ENCODE measurements at places on chromosomes 11 and 22.

DNA sequence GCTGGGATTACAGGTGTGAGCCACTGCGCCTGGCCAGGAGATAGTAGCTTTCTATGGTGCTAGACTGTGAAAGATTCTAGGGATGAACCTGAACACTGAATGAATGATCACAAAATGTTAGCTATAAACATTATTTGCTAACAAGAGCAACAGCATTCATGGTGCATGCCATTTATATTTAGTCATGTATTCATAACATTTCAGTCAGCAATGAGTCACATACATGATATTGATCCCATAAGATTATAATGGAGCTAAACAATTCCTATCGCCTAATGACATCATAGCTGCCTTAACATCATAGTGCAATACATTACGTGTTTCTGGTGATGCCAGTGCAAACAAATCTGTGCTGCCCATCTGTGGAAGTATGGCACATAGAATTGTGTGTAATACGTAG is 164.1 kb downstream of the ARHGAP42 start:
- no peak for DNase-seq

GRCh38 chr11:35098855-35099254 is 40.1 kb upstream of the CD44 start:
- no peak for DNase-seq

- DNase-seq, result no peak
These were observed 6.2 kb downstream of the MS4A10 start for GRCh38 chr11:60791153-60791933.

- DNase-seq, result no peak
These were observed 935 bp downstream of the TRIM68 start for GRCh38 chr11:4607096-4607495.

DNA sequence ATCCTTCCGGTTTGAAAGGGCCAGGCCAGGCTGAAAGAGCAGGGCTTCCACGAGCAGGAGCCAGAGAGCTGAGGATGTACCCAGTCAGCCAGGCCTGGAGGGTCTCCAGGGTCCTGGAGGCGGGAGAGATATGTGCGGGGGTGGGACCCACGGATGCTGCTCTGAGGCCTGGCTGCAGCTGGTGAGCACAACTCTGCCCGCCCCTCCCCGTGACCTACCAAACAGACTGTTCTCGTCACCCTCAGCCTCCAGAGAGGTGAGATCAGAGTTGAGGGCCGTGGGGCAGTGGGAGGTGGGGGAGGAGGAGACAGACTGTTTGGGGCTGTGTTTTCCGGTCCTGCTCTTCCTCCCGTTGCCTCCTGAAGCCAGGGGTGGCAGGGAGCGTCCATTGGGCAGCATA is 42.2 kb downstream of the TRIOBP start:
- no peak for DNase-seq

DNA sequence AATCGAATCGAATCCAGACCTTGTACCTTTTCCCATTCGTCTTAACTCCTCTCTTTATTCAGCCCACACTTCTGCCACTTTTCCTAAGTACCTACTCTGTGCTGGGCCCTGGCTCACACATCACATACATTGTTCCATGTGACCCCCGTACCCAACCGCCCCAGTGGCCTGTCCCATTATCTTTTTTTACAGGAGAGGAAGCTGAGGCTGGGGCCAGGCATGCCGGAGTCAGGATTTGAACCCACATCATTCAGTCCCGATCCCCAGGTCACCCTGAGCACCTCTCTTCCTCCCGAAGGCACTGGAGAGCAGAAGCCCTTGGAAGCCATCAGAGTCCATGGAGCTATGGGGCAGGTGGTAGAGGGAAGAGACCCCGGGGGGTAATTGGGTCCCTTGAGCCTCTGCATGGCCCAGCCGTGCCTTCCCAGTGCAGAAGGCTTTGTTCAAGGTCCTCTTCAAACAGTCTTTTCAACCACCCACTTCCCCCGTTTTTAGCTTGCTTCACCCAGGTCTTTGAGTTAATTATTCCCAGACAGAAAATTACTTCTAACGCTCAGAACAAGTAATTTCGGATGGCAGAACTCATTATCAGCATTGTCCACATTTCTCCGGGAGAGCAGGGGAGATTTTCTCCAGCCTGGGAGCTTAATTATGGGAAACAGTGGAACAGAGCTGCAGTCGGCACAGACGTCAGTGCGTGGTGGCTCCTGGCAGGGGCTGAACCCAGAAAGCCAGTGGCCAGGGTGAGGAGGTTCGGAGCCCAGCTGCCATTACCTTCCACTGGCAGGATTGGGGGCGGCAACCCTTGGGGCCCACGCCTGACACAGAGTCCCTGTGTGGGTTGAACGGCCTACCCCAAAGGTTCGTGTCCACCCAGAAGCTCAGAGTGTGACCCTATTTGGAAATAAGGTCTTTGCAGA is 82.4 kb upstream of the RTL6 start:
- no peak for DNase-seq

GRCh38 chr22:24289114-24289513 is 18.5 kb downstream of the SPECC1L start:
- DNase-seq, result no peak

- no peak for DNase-seq
These were observed 1157.5 kb upstream of the RAG2 start for GRCh38 chr11:37755521-37755920.

DNA sequence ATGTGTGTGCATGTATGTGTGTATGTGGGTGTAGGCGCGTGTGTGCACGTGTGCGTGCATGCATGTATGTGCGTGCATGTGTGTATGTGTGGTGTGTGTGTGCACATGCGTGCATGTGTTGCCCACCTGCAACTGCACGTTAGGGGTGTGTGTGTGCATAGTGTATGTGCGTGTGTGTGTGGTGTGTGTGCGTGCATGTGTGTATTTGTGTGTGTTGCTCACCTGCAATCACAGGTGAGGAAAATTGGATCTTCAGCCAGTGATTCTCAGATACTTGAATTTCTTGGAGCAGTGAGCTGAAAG is 54.3 kb downstream of the ST14 start:
- no peak for DNase-seq

- DNase-seq, result no peak
These were observed 72.3 kb downstream of the RSF1 start for GRCh38 chr11:77748266-77748665.

- DNase-seq, result no peak
These were observed 252.1 kb downstream of the DDX10 start for GRCh38 chr11:108916935-108917334.

GRCh38 chr11:61873588-61874376 is 17.6 kb downstream of the FADS3 start:
- DNase-seq, result no peak

DNA sequence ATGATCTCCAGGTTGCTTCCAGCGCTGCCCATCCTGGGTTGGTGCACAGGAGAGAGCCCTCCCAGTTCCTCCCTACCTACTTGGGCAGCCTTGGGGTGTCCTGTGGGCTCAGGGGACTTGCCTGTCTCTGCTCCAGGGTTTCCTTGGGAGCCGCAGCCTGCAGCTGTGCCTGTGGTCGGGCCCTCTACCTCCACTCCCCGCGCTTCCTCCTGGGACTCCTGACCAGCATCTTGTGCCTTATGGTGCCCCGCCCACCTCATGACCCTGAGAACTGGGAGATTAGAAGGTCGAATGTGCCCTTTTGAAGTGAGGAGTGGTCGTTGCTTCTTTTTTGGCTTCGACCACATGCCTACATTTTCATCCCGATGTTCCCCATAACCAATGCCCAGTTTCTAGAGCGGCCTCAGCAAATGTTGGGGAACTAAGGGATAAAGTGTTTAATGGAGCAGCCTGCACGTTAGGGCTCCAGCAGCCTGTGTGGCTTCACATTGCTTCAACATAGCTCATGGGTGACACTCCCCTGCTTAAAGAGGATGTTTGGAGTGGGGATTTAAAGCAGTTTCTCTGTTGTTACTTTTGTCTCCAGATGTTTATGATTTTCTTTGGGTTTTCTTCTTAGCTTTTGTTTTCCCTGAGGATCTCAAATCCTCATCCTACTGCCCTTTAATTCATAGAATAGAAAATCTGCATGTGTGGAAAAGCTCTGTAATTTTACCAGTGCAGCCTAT is 248.8 kb downstream of the TBC1D22A start:
- DNase-seq, result no peak

GRCh38 chr11:2139123-2139521 is at the start of gene IGF2:
TSS of gene IGF2 (minus strand) at chr11:2139389. CDS start at chr11:2135523, 3,866 bp downstream.
- no peak for DNase-seq

DNA sequence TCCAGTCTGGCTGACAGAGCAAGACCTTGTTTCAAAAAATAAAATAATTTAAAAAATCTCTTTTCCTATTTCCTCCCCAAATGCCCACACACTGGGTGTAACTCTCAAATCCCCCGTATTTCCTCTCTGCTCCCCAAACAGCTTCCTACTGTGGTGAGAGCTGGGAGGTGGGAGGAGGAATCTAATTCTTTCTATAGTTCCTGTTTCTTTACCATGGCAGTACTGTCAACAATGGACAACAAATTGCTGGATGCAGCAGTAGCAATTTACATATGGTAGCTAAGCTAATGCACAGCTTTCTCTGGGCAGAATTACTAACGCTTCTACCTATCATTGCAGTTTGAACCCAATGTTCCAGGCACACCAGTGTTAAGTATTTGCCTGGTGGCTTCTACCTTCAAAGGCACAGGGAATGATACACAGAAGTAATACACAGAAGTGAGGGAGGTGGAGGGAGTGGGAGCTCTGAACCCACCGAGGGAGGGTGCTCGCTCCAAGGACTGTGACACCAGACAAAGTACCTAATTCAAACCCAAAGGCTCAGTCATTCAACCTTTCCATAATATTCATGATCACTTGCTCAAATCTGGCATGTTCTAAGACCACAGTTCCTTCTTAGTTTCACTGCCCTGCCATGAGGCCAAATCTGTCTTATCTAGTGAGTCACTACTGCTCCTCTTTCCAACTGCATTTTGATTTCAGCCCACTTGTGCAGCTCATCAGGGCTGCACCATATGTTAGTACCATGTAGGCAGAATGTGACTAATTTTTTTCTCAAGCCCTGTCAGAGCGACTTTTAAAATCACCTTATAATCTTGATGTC is 37.9 kb downstream of the CELF1 start:
- no peak for DNase-seq

DNA sequence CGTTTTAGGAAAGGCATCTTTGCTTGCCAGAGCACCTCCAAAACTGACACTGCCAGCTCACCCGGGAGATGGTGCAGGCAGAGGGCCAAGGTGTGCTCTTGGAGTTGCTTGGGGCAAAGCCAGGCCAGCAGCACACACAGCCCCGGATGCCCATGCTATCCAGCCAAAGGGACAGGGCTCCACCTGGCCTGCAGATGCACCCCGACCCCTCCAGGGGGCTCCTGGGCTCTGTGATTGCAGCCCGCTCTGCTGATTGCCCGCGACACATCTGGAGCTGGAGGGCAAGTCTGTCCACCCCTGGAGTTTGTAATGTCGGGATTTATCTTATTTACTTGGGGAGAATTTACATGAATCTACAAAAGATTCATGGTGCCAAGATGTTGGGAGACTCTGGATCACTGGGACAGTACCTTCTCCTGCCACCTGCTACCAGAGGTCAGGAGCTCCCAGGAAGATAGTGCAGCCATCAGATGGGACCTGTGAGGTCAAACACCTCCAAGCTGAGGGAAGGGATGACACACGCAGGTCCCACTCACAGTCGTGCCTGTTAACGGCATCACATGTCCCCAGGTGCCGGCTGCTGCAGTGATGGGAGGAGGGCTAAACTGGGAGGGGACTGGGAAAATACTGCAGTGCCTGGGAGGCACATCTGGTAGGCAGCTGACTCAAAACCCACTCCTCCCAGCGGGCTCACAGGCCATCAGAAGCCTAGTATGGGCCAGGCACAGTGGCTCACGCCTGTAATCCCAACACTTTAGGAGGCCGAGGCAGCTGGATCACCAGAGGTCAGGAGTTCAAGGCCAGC is 17.2 kb downstream of the CBX7 start:
- DNase-seq, result no peak

DNA sequence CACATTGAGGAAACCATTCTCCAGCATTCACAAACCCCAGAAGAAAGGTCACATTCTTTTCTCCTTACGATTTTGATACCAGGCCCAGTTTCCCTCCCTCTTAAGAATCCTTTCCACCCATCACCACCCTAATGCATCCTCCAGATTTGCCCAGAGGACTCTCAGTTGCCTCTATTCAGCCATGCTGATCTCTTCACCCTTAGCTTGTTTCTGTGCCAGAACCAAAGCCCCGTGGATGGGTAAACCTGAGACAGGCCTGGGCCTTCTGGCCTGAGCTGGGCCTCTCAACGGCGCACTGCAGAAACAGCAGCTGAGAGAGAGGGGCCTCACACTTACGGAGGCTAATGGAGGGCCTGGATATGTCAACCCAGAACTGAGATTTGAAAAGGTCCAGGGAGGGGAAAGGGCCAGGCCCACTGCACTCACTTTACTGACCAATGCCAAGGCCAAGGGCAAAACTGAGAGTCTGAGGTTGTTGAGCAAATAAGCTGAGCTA is 32.2 kb upstream of the OAF start:
- DNase-seq, result no peak

- no peak for DNase-seq
These were observed 4.8 kb downstream of the MRGPRG start for GRCh38 chr11:3213659-3214419.

Measured in memory B cell (primary cell).